ENCODE measurements at places on chromosomes 3 and 15.

DNA sequence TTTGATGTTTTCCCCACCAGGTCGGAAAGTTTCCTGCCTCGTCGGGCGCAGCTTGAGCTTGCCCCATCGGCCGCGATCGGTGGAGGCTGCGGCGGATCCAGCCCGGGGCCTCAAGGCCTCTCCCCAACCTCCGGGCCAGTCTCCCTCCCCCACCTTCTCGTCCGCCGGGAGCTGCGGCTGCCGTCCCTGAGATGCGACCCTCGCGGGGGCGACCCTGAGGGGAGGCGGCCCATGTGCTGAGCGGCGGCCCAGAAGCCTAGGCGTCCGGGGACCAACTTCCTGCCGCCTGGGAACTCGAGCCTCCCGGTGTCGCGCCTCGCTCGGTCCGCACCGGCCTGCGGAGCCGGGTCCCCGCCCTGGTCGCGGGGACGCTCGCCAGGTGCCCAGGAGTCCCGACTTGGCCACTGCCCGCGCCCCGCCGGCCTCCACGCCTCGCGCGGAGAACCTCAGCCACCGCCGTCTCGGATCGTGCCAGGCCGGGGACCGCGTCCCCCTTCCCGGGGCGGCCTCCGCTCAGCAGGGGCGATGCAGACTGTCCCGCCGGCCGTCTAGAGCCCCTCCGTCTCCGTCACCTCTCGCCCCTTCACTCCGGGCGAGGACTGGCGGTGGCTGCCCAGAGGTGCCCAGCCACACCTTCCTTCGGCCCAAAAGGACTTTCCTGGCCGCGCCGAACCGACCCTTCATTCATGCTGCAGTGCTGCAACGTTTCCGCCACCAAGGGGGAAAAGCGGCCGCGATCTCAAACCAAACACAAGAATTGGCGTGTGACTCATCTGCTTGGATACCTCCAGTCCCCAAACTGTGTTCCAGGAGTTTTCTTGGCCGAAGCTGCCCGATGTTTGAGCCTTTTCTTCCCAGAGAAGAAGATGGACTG lies 656 bp downstream of the SLMAP start:
- DNase-seq, result peak; percentile 69

GRCh38 chr3:44950275-44950734 lies 25.7 kb downstream of the ZDHHC3 start:
- DNase-seq, result no peak

- peak; percentile 66 for DNase-seq
Measured at GRCh38 chr3:105304487-105304886, 62.2 kb upstream of the ALCAM start.

DNA sequence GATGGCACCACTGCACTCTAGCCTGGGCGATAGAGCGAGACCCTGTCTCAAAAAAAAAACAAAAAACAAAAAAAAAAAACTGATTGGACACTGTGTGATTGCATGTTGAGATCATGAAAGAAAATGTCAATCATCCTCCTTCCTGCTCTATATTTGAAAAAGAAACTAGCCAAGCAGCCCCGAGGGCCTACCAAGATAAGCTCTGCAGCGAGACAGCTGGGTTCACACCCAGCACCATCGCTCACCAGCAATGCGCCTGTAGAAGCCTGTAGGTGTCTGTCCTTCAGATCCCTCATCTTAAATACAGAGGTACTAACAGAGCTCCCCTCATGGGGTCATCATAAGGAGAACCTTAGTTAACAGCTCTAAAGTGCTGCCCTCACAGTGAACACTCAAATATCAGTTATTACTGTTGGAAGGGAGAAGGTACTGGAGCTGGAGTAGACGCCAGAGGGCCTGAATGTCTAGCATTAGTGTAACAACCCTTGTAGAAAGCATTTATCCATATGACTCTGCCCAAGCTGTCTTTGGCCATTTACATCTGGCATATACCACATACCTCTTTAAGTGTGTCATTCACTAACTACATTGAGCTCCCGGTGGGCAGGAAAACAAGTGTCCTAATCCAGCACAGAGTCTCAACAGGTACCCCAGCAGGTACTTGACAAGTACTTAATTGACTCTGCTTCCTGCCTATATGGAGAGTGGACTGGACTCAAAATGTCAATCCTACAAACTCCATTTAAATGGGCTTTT lies 22.9 kb downstream of the MYLK start:
- DNase-seq, result no peak

DNA sequence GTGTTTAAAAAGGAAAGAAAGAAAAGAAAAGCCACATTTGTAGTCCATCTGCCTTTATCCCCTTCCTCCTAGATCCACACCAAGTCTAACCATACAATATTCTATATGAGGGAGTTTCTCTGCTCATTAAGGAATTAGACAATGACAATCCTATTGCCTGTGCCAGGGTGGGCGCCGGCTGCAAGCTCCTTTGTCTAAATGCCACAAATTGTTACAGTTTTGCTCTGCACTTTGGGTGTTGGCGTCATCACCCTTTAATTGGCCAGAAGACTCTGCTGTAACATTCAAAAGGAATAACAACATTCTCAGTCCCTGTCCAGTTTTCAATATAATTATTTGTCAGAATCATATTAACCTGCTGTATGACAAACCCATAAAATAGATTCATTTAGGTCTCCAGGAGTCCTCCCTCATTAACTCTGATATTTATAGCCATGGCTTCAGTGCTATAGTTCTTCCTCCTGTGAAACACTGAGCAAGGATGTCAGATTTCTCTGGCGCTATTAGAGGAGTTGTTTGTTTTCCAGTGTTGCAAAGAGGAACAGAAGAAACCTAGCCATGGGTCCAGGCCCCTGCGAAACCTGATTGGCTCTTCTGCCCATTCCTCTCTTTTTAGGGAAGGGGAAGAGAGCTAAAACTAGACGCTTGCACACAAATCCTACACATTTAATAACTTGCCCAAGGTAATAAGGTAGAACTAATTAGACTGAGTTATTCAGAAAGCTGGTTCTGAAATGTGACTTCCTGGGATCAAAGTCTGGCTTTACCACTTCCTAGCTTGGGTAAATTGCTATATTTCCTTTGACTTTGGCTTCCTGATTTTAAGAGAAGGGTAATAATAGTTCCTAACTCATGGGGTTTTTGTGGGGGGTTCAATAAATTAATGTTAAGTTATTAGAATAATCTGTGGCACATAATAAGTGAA lies 112.4 kb downstream of the CD47 start:
- DNase-seq, result no peak

DNA sequence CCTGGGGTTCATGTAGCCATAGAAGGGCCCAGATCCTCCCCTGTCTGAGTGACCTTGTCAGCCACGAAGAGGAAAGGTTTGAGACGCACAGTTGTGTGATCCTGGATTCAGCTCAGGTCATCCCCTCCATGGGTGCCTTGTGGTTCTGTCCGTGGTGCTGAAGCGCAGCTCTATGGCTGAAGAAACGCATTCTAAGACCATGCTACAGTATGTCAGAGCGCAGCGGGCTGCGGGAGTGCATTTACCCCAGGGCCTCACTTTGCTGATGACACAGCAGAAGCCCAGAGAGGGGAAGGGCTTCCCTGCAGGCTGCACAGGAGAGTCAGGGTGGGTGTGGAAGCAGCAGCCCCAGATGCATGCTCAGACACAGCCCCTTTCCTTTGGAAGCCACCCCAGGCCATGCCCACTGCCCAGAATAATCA lies 68.8 kb upstream of the IQSEC1 start:
- peak; percentile 23 for DNase-seq

DNA sequence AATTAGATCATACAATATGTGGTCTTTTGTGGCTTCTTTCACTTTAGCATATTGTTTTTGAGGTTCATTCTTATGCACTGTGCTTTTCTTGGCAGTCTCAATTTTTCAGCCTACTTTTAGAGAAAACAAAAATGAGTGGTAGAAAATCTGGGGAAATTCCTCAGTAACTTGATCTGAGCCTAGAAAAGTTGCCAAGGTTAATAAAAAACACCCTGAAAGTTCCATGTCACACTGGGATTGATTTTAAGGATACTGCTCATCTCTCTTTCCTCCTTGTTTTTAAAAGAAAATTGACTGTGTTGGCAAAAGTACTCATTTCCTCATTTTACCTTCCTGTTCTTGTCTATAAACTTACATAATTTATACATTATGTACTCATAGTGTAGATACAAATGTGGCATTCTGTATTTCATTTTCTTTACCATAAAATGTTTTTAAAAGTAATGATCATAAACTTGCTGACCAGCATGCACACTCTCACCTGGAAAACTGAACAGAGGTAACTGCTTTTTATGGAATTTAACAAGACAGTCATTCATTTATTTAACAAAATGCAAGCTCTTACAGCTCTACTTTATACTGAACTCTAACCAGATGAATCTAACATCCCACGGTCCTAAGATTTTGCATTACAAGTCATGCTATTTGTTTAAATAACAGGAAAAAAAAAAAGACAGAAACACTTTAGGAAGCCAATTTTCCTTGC lies 28.6 kb upstream of the SH3BP5 start:
- DNase-seq, result peak; percentile 69

DNA sequence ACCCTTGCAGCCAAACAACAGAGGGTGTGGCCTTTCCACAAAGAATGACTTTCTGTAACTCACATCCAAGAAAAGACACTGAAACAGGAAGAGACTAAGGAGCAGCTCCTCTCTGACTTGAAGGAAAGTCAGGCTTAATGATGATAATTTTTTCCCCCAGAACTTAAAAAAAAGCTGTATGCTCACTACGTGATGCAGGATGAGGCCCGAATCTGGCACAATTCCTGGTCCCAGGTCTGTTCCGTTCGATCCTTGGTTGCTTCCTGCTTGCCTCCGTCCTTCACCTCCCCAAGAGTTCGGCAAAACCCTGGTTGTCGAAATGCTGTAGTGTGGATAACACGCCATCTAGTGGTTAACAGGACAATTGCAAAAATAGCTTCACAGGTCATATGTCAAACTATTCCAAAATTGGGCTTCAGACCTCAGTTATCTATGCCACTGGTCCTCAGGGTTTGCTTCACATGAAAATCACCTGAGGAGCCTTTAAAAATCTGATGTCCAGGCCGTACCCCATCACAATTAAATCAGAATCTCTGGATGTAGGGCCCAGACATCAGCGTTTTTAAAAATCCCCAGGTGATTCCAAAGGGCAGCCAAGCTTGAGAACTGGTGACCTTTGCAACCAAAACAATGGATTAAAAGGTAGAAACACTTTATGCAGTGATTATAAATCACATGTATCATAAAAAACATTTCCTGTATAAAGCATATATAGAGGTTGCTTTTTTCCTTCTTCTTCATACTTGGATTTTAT lies 28.1 kb upstream of the SYNM start:
- DNase-seq, result peak; percentile 88

GRCh38 chr3:94401466-94401865 lies 338.6 kb downstream of the NSUN3 start:
- no peak for DNase-seq

GRCh38 chr3:196135693-196136639 lies 54.1 kb upstream of the TFRC start:
- DNase-seq, result no peak

DNA sequence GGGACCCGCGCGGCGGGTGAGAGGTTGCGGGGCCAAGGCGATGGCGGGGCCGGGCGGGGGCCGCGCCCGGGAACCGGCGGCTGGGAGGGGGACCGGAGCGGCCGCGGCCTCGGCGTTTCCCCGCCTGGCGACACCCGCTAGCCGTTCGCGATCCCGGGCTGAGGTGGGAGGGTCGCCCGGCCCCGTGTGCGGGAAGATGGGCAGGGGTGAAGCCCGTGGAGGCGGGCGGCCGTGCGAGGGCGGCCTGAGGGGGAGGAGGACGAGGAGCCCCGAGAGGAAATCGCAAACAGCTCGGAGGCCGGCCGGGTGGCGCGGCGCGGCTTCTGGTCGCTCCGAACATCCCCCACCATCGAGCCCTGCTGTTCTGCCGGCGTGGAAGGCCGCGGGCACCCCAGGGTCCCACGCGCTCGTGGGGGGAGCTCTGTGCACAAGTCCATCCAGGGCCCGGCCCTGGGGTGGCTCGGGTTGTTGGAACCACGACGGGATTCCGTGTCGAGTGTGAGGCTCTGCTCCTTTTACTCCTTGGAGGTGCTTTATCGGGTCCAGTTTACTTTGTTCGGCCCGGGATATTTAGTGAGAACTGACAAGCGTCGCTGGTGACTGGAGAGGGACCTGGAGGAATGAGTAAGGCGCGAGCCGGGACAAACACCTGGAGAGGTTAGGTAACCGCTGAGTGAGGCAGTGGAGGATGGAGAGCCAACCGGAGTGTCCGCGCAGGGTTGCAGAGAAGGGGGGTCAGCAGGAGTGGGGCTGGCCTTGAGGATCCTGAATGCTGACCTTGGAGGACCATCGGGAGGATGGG lies 728 bp downstream of the CRTC3 start:
- peak; percentile 31 for DNase-seq

DNA sequence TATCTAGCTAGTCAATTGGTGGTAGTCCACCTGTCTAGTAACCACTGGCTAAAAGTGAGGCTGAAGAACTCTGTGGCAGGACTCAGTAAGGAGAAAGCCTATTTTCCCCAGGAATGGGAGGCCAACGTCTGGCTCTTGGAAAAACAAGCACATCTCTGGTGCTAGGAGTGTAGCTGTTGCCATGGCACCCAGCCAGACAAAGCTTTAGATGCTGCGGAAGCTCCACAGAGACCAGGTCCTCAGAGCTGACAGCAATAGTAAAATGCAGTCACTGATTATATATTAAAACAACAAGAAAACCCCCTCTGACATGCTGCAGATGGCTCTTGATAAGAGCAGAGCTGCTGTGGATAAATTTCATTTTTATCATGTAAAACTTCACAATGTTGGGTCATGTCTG lies 124.9 kb upstream of the STRIT1 start:
- DNase-seq, result peak; percentile 19

- peak; percentile 30 for DNase-seq
Measured at GRCh38 chr3:33218446-33219174, at the start of gene SUSD5. TSS of gene SUSD5 (minus strand) at chr3:33218810. CDS start at chr3:33218797, 13 bp downstream.

GRCh38 chr3:61667383-61667782 lies 106.0 kb downstream of the PTPRG start:
- peak; percentile 42 for DNase-seq

All from fibroblast of skin of right quadriceps (primary cell).